NCI-H446 (cell line): ENCODE measurements at places on chromosomes 3 and 15.

DNA sequence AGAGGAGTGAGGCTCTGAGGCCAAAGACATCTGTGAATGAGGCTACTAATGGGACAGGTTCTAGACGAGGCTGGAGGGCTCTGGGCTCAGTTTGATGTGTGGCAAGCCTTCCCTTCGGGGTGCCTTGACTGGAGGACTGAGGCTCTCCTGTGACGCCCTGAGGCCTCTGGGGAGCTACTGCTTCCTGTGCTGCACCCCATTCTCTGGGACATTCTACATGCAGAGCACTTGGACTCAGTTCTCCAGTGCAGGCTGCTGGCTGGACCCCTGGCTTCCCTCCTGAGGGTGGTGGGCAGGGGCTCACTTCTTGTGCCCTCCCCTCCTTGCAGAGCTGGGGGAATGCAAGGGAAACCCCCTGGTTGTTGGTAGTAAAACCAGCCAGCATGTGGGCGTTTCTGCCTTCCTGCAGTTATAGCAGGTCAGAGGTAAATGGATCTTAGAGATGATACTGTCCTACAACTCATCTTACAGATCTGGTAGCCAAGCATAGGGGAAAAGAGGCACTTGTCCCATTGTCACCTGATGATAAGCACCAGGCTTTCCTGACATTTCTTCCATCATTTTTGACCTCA, 133.3 kb downstream of the CHDH start:
- no peak for DNase-seq

DNA sequence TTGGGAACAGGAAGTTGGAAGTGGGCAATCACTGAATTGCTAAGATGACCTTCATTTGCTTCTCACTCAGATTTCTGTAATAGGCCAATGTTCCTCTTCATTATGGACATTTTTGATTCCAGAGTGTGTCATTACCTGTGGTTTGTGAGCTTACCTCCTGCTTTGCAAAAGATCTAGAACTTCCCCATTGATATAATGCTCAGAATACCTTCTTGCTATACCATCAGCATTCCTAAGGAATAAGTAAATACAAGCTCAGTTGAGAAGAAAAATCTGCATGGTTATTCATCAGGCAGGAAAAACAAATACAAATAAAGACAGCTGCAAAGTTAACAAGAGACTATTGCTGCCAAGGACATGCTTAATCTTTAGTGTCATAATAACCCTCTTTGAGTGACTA, 5.6 kb upstream of the RPL14 start:
- no peak for DNase-seq

DNA sequence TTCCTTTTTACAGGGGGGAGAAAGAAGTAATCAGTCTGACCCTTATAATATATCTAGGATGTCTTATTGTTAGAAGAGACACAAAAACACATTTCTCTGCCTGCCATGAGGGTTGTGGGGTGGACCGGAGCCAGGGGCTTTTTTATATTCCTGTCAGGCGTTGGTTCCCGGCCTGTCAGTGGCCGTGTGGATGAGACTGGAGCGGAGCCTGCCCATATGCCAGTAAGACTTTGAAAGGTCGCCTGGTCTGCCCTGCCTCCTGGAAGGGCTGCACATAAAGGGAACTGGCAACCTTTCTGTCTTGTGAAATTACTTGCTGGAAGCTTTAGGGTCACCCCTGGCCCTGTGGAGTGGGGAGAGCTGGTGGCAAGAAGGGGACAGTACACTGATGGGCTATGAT, 34.7 kb downstream of the MAP3K13 start:
- peak; percentile 88 for DNase-seq

GRCh38 chr3:159796744-159797143, 191.9 kb upstream of the IL12A start:
- DNase-seq, result no peak

DNA sequence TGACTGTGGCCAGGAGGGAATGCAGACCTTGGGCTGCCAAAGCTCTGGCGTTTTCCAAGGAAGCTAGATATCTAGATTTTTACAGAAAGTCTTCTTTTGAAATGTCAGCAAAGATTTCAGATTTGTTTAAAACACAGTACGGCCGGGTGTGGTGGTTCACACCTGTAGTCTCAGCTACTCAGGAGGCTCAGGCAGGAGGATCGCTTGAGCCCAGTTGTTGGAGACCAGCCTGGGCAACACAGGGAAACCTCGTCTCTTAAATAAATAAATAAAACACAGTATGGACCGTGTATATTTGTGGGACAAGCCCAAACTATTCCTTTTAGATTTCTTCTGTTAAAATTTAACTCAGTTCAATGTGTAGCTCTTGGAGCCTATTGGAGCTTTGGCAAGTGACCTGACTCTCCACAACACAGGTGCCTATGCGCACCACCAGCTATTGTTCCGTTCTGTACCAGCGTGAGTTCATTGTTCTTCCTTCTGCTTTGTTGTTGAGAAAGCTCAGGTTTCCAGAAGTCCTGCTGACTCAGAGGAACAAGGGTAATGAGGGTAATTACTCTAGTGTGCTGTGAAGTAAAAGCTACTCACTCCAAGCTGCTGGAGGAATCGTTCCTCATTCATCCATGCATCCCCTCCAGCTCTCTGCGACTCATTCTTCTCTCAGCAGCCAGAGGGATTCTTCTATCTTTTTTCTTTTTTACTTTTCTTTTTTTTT, 73.1 kb upstream of the SLC6A6 start:
- no peak for DNase-seq

GRCh38 chr3:8845641-8846040, 76.2 kb upstream of the OXTR start:
- DNase-seq, result no peak

- DNase-seq, result peak; percentile 55
Measured at GRCh38 chr3:141401573-141402475, 33.5 kb downstream of the ZBTB38 start.

DNA sequence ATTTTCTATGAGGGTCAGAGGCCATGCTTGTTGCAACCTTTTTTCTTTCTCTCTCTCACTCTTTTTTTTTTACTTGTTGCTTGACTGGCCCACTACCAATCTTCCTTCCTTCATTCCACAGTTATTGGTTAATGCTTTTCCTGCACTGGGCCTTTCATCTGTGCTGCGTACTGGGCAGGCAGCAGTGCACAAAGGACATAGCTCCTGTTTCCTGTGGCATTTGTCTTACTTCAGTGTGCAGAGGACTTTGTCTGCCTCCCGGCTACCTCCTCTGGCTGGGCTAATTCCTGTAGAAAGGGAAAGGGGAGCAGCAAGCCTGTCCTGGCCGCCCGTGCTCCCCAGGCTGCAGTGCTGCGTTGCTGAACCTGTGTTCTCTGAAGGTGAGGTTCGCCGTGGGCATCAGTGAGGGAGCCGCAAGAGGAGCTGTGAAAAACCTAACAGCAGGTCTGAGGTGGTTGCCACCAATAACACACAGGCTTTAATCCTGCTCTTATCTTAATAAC, 93.7 kb upstream of the RGMA start:
- DNase-seq, result no peak

DNA sequence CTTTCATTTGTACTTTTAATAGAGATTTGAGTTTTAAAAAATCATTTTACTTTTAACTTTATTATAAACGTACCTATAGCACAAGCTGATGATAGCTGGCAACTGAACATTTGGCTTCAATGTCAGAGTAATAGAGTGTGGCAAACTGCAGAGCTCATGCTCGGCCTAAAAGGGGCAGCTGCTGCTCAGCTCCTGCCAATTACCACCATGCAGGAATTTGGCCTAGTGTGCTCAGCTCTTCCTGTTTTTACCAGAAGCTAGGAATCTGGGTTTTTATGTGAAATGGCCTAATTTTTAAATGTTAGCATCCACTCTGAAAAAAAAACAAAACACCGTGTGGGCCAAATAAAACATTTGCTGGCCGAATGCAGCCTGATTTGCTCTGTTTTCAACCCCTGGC, 1.8 kb downstream of the IFT122 start:
- DNase-seq, result peak; percentile 80

- no peak for DNase-seq
Measured at GRCh38 chr15:48423342-48423741, 92.1 kb downstream of the DUT start.

GRCh38 chr15:74826921-74827320, 494 bp downstream of the CPLX3 start:
- no peak for DNase-seq

GRCh38 chr3:103319912-103320311, 885.1 kb downstream of the ZPLD1 start:
- no peak for DNase-seq

- DNase-seq, result peak; percentile 97
Measured at GRCh38 chr3:133476971-133477375, 77.1 kb downstream of the BFSP2 start.

GRCh38 chr15:40549894-40550293, 14.9 kb downstream of the CCDC32 start:
- DNase-seq, result no peak

- DNase-seq, result no peak
Measured at GRCh38 chr15:83746231-83746630, 92.3 kb downstream of the ADAMTSL3 start.
